ENCODE measurements at places on chromosomes 2 and 18. TPM values are rescaled to one million over a fixed set of nuclear protein-coding genes. Genes with fewer than 3 reads are reported as not detected.

DNA sequence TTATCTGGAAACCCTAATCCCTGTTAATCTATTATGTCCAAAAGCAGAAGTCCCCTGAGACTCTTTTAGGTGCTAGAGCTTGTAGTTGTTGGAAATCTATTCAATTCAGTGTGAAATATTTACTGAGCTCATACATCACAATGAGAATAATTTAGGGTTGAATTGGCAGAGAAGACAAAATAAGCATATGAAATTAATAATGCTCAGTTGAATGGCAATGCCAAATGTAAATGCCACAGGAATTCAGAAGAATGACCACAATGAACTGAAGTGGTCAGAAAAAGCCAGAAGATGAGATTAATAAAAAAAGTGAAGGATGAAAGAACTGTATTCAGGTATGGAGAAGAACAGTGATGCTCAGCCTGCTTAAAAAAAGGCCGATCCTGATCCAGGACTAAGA lies 8.0 kb upstream of the STAT4 start:
- no peak for DNase-seq

The ABHD1 gene
- total RNA-seq: 0.27 TPM

DNA sequence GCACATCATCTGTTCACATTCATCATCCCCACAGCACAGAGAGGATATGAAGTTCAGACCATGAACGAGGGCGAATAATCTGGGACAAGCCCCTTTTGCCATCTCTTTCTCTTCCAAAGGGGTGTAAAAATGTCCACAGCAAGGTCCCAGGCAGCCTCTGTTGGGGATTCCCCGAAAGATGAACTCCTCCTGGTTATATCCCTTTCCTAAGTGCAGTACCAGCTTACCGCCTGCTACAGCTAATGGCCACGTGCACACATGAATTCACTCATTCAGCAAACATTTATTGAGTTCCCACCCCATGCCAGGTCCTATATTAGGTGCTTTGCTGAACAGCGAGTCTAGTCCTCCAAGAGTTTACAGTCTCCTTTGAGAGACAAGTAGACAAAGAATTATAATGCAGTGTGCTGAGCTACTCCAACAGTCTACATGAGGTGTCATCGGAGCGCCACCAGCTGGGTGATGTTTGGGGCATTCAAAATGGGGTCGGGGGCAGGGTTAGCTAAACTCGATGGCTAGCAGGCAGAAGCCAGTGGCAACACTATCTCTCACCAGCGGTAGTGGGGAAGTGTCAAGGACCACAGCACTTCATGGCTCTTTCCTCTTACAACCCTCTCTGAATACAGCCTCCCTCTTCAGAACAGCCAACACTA lies 228.9 kb downstream of the TMEM163 start:
- DNase-seq: no peak

DNA sequence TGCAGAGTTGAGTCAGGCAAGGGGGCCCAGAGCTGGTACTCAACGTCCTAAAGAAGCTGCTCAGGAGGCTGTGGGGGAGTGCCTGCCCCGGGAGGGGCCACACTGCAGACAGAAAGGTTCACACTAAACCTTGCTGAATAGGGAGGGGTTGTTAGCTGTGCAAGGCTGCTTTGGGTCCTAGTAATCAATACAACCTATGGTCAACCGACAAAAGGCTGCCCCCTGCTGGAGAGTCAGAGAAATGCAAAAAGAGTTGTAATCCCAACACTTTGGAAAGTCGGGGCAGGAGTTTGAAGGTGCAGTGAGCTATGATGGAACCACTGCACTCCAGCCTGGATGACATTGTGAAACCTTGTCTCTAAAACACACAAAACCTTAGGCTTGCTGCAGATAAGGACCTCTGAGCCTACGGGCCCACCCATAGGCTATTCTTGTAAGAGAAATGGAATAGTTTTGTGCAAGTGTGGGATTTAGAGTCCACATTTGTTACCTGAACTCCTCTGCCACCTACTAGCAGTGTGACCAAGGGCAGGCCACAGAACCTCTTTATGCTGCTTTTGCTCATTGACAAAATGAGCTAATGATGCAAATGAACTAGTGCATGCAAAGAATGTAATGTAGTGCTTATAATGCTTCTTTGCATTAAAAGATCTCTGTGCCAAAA lies 81.5 kb downstream of the PRPF40A start:
- no peak for DNase-seq

DNA sequence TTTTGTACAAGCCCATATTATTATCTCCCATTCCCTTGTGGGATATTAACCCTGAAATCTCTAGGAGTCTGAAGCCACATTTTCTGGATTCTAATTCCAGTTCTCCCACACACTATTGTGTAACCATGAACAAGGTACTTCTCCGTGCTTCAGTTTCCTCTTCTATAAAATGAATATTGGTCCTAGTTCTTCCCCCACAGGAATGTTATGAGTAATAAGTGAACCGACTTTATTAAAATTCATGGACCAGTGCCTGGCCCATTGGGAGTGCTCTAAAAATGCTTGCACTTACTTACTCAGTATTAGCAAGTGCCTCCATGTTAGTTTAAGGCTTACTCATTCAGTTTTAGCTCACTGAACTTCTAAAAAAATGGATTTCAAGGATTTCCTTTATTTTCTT lies 1.4 kb upstream of the ACMSD start:
- DNase-seq: no peak

GRCh38 chr2:195838002-195838401 lies 181.0 kb downstream of the SLC39A10 start:
- DNase-seq: no peak

DNA sequence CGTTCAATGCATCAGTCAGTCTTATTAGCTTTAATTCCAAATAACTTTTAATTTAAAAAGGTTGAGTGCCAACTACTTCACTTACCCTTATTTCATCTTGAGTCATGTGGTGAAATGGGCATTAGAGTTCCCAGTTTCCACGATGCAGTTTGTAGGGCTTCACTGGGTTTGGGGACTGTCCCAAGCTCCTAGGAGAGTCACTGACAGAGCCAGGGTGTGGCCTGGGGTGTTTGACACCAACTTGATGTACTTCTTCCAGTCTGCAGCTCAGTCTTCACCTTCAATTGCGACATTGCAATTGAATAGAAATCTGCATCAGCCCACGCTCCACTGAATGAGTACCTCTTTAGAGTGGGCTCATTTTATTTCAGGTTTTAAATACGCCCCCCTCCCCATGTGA lies 165.3 kb downstream of the ARL4C start:
- no peak for DNase-seq

DNA sequence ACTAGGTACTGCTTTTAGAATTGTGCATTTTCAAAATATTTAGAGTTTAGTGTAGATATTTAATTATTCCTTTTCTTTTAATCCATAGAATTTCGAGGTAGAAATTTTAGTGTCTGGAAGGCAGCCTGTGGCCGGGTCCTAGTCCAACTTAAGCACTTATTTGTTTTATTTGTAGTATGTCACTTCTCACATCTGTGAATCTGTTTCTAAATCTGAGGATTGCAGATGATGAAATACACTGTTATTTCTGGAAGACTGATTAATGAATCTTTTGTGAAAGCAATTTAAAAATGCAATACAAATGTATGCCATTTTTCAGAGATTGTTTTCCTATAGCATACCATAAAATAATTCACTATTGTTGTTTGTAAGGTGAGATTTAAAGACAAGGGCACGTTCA lies 483.9 kb upstream of the TRIB2 start:
- DNase-seq: no peak

The LRATD1 gene
- total RNA-seq: 4.1 TPM

The PSMA8 gene
- not detected for total RNA-seq
